Fibroblast of skin of scalp (primary cell): ENCODE measurements at places on chromosomes 13 and 19.

DNA sequence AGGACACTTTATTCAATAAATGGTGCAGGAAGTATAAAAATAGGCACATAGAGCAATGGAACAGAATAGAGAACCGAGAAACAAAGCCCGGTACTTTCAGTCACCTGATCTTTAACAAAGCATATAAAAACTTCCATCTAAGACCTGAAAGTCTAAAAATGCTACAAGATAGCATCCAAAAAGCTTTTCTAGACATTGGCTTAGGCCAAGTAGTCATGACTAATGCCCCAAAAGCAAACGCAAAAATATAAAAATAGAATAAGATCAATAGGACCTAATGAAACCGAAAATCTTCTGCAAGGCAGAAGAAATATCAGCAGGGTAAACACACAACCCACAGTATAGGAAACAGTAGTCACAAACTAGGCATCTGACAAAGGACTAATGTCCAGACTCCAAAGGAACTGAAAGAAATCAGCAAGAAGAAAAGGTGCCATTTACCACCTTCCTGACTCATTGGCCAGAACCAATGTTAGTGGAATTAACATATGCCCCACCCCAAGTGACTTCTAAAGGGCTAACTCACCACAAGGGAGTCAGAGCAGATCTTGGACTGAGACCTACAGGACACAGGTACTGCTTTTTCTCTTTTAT, 40.8 kb upstream of the CEACAM21 start:
- no peak for DNase-seq

GRCh38 chr19:50669302-50670101, 20.3 kb downstream of the C19orf81 start:
- DNase-seq, result peak; percentile 18

- DNase-seq, result no peak
These were observed 1.1 kb downstream of the FOXO1 start for GRCh38 chr13:40665126-40666044.

- DNase-seq, result no peak
These were observed 15.6 kb downstream of the EVI5L start for GRCh38 chr19:7845390-7846154.

GRCh38 chr13:70795484-70795883, 687.2 kb upstream of the KLHL1 start:
- no peak for DNase-seq

GRCh38 chr13:46490129-46490528, 62.8 kb upstream of the LRCH1 start:
- no peak for DNase-seq

DNA sequence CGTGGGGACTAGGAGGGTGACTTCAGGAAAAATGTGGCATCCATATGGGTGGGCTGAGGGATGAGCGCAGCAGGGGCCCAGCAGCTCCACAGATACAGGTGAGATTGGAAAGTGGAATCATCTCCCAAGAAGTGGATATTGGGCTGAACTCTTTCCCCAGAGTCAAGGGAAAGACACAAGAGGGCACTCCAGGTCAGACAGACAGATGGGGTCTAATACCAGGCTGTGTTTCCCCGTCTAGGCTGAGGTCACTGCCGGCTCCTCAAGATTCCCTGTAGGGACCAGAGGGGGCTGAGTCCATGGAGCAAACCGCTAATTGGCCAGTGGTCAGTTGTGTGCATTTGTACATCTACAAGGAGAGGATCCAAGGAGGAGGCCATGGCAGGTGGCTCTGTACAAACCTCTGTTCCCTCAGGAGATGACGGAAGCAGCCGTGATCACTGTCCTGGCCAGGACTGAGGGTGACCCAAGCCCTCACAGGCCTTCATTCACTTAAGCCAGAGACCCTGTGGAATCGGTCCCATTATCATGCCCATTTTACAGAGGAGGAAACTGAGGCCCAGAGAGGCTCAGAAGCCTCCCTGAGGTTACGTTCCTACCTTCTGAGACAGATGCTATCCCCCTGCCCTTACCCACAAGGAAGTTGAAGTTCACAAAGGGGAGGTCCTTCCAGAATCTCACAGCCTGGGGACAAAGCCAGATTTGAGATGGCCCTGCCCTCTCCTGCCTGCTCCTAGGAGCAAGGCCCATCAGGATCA, 14.9 kb upstream of the IGLON5 start:
- no peak for DNase-seq

DNA sequence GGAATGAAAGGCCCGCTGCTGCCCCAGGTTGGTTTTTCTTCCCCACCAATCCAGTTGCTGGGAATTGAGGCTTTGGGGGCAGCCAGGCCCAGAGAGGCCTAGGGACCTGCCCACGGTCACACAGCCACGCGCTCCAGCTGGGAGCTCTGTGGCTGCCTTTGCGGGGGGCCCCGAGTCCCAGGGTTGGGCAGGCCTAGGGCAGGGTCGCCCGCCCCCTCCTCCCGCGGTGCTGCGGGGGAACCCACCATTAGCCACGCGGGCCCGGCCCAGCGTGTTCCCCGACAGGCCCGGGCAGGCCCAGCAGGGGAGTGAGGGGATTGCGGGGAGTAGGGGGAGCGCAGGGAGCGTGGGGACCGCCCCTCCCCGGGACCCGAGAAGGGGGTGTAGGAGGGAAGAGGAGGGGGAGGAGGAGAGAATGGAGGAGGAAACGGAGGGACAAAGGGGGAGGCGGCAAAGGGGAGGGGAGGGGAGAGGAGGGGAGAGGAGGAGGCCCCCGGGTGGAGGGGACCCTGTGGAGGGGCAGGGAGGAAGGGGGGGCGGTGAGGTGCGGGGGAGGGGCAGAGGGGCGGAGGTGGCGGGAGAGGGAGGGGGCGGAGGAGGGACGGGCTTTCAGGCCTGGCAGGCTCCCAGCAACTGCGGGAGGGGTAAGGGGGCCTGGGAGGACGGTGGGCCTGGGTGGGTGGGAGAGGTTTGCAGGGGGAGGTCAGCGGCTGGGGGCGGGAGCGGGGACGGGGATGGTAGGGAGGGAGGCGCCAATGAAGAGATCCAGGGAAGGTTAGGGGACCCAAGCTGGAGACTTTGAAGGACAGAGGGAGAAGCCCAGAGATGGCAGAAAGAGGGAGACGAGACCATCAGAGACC, 12.9 kb upstream of the TLE2 start:
- DNase-seq, result no peak

DNA sequence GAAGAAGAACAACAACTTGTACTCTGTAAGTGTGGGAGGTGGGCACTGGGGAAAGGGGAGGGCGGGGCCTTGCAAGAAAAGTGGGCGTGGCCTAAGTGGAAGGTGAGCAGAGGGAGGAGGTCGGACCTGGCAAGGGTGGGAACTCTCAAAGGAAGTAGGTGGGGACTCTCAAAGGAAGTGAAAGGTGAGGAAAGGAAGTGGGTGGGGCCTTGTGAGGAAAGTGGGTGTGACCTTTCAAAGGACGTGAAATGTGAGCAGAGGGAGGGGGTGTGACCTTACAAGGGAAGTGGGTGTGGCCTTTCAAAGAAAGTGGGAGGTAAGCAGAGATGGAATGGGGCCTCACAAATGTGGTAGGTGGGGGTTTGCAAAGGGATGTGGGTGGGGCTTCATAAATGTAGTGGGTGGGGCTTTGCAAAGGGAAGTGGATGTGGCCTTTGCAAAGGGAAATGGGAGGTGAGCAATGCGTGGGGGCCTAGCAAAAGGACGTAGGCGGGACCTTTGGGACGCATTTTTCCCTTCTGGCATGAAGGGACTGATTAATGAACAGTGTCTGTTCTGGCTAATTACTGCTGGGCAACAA, 25.9 kb downstream of the ACSBG2 start:
- DNase-seq, result no peak

- DNase-seq, result no peak
These were observed 797.4 kb upstream of the GPC6 start for GRCh38 chr13:92429231-92429630.

GRCh38 chr19:8397271-8397670, 7.1 kb downstream of the RAB11B start:
- no peak for DNase-seq

DNA sequence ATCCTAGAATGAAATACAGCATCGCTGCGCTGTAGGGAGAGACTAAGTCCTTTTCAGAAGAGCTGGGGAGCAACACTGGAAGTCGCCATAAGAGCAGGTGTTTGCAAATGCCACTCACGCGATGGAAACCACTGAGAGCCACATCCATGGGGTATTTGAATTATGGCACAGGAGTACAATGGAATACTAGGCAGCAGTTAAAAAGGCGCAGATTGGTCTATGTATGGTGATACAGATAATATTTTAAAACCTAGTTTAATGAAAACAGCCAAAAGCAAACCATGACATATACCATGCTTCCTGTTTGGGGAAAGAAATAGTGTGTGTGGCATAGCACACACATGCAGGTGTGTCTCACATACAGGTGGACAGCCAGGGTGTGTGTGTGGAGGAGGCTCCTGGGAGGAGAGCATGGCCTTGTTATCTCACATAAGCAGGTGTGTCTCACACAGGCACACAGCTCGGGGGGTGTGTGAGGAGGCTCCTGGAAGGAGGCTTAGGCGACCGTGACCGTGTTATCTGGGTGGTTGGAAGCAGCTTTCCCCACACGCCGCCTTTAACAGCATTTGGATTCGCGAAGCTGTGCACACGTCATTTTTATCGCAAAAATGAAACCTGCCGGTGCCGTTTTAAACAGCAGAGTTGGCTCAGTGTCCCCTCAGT, 33.6 kb downstream of the ADPRHL1 start:
- DNase-seq, result no peak

- no peak for DNase-seq
These were observed 949 bp upstream of the ZNF260 start for GRCh38 chr19:36528921-36529518.

- no peak for DNase-seq
These were observed 3.2 kb upstream of the DENND1C start for GRCh38 chr19:6484831-6485230.

DNA sequence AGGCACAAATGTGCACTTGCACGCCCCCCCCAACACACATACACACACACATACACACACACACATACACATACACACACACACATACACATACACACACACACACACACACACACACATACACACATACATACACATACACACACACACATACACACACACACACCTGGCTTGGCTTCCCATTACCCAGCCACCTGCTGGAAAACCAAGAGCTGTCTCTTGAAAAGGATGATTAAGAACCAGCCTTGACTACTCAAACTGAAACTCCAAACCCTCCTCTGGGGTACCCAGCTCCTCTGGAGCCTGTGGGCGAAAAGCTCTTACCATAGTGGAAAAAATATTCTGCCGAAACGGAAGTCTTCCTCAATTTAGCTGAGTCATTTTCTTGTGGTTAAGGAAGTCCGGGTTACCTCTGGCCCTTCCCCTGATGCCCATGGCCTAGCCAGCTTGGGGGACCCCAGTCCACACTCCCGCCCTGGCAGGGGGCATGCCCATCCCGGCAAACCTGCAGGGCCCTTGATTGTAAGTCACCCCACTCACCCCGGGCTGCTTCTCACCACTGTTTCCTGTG, 21.9 kb downstream of the CEBPA start:
- no peak for DNase-seq

DNA sequence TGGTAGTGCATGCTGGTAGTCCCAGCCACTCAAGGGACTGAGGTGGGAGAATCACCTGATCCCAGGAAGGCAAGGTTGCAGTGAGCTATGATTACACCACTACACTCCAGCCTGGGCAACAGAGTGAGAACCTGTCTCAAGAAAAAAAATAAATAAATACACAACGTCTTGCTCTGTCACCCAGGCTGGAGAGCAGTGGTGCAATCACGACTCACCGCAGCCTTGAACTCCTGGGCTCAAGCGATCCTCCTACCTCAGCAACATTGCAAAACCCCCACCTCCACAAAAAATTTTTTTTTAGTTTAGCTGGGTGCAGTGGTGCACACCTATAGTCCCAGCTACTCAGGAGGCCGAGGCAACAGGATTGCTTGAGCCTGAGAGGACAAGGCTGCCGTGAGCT, 8.8 kb downstream of the TPM4 start:
- DNase-seq, result no peak

DNA sequence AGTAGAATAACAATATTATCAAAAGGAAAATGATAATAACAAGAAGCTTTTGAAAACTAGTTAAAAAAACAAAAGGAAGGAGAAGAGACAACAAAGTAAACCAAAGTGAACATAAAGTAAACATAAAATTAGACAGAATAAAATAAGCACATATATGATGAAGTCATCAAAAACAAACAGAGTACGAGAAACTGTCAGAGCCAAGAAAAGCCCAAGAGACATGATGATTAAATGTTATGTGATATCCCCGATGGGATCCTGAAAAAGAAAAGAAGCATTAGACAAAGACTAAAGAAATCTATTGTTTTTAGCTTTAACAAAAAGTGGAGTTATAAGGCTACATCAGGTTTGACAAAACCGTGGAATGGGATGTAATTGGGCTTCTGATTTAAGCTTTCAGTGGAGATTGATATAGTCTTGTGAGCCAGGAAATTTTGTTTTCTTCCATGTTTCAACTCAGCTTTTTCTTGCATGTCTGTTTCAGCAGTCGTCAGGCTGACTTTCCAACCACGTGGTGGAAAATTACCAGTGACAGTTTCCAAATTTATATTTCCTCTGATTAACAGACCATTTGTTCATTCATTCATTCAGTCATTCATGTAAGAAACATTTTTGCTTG, 64.9 kb downstream of the KL start:
- DNase-seq, result peak; percentile 35

DNA sequence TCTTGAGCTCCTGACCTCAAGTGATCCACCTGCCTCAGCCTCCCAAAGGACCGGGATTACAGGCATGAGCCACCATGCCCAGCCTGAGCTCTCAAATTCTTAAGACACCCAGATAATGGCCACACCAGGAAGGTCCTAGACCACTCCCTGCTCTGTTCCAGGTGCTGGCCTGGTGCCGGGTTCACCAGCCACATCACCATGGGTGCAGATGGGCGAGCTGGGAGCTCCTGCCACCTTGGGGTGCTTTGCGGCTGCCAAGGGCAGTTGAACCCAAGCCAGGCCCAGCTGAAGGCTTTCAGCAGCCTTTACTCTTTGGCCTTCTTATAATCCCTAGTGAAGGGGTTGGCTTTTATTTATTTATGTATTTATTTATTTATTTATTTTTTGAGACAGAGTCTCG, 4.9 kb downstream of the HPN start:
- no peak for DNase-seq

DNA sequence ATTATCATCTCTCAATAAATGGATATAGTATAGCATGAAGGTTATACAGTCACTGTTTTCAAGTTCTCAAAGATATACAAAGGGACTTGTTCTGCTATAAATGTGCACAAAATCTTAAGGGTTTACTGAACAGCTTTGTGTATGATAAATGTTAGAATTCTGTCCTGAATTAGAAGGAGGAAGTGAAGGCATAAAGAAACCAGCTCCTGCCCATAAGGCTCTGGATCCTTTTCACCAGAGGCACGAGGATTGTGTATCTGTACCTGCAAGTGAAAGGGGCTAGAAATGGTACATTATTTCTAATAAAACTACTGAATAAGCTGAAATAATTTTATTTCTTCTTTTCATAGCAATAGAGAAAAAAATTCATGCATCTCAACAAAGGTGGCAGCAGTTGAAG, 32.4 kb downstream of the PHF11 start:
- DNase-seq, result no peak
